ENCODE measurements at places on chromosomes 1 and 21.
A peak's percentile ranks its signal among the peaks of the same experiment; 100 is the strongest.

DNA sequence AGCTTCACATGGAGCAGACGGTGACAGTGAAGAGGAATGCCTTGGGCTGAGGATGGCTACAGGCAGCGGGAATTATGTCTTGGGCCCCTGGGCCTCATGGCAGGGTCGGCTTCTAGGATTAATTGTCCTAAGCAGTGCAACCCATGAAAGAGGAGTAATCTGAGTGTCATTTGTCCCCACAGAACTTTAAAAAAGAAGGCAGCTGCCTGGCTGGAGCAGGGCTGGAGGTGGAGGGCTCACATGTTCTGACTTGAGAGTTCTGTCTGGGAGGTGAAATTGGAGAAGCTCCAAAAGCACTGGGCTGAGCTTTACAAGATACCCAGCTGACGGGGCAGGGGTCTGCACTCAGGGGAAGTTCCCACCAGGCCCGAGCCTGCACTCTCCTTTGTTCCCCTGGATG is 22.6 kb downstream of the CACNA1S start:
- no peak for DNase-seq

DNA sequence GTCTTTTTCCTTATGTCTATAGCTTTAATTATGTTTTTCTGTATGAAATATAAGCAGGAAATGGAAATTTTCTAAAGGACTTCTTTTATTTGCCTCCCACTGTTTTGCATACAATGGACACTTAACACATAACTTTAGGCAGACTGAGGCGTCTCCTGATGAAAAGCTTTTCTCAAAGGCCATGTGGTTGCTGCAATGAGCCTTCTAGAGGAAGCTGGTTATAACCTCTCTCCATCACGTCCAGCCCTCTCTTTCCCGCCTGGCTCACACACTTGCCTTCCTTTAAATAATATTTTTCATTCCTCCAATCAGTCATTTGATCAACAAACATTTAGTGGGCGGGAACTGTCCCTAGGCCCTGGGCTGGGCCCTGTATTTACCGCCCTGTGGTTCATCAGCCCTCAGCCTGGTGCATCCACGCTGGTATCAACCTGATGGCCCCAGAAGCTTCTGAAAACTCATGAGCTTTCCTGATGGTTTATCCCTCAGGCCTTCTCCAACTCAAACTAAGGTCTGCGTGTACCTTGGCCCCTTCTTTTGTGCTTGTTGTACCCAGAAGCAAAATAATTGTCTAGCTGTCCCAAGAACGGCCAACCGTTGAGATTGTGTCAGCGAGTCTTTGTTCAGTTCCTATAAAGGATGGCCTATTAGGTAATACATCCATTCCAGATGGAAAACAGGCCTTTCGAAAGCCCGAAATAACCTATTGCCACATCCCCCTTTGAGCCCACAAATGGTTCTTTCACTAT is 75.3 kb upstream of the LYST start:
- peak; percentile 78 for DNase-seq

DNA sequence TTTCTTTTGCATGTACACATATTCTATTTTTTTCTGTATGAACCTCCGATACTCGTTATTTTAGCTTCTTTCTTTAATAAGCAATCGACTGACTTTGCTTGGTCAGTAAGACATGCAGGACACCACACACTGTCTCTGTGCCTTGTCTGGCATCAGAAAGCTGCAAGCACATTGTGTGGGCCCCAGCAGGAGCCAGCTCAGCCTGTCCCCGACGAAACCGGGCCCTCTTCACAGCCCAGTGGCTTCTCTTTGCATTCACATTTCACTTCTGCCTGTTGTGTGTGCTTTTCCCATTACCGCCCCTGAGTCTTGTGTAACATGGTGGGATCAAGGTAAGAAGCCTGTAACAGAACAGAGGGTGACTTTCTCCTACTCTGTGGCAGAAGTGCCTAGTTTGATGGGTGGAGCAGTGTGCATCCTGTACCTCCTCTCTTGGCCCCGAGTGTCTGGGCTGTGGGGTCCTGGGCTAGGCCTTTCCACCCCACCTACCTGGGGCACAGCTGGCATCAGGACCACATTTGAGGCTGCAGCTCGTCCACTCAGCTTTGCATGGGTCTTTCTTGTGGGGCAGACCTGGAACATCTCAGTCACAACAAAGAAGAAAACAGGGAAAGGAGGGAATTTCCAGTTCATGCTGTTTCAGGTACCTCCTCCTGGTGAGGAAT is 118.9 kb upstream of the COL6A1 start:
- no peak for DNase-seq

- DNase-seq, result no peak
These were observed 69.7 kb downstream of the CYYR1 start for GRCh38 chr21:26503414-26503813.

GRCh38 chr21:24272521-24272938 is 1334.8 kb downstream of the MRPL39 start:
- peak; percentile 73 for DNase-seq

DNA sequence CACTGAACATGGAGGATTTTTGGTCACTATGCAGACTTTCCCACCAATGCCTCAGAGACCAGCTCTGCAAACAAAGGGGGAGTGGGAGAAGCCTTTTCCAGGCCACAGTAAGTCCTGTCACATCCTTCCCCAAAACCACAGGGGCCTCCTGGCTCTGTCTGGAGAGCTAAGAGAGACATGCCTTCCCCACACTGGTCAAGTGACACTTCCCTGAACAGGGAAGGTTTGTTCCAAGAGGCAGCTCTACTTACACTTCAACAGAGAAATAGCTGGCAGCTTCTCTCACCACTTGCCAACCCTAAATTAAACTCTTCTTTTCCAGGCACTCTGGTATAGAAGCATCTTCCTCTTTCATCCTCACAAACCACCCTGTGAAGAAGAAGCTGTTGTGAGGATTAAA is 39.7 kb downstream of the EDN2 start:
- no peak for DNase-seq

DNA sequence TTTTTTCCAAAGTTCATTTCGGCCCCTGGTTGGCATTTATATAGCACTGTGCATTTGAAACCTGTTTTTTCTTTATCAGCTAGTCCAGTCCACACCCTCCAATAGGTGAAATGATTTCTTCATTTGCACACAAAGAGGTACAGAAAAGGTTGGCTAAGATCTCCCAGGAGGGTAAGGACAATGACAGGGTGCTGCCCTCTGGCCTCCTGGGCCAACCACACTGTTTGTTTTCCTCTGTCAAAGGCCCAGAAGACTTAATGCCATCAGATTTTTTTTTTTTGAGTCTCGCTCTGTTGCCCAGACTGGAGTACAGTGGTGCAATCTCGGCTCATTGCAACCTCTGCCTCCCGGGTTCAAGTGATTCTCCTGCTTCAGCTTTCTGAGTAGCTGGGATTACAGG is 70.1 kb upstream of the EFHD2 start:
- DNase-seq, result no peak

DNA sequence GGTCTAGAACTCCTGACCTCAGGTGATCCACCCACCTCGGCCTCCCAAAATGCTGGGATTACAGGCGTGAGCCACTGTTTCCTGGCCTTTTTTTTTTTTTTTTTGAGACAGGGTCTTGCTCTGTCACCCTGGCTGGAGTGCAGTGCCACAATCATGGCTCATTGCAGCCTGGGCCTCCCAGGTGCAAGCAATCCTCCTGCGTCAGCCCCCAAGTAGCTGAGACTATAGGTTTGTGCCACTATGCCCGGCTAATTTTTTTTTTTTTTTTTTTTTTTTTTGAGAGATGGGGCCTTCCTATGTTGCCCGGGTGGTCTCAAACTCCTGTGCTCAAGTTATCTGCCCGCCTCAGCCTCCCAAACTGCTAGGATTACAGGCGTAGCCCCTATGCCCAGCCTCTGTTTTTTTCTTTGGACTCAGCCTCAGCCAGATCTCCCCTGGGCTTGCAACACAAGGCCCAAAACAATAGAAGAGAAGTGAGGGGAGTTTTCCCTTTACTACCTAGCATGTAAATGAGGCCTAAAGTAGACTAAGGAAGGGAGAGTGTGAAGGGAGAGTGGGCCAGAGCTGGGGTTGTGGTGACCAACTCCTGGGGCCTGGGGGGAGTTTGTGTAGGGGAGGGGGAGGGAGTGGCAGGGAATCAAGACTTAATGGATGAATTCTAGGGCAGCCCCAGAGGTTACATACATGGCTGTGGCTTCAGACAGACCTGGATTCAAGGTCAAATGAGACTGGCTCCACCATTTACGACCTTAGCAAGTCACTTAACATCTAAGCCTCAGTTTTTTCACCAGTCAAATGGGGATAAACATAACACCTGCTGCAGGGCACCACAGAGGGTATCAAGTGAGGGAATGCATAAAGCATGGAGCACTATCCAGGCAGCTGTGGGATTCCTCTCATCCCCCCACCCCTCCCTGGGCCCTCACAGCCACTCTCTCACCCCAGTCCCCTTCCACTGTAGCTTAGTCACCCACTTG is 1.6 kb upstream of the CD52 start:
- no peak for DNase-seq

DNA sequence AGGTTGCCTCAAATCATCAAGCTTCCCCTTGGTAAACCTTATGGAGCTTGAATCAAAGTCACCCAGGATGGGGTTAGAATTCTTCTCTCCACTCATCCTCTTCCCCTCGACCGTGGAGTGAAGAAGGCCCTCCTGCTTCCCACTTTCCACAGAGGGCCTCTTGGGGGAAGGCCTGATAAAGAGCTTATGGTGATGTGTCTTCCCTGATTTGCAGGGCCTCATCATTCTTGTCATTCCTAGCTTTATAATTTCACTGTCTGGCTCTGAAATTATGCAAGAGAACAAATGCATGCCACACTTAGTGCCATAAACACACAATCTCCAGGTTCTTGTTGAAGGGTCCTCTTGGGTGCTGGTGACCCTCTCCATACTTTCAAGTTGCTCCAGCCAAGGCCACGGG is 101.2 kb downstream of the HMGB4 start:
- no peak for DNase-seq

DNA sequence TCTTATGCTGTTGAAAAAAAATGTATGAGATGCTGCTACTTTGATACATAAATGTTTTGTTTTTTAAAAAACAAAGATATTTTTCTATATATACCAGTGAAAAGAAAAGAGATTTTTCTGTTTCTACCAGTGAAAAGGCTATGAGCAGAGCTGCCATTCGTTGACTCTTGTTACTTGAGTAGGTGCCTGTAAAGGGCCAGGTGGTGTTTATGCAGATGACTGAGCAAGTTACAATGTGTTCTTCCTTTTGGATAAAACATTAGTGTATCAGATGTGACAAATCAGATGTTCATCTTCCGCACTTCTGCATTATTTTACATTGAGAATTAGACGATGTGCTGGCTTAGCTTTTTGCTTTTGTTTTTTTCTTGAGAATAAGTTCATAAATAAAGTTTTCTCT is 45.4 kb downstream of the BARHL2 start:
- no peak for DNase-seq

GRCh38 chr1:80066060-80066459 is 1059.5 kb upstream of the ADGRL4 start:
- no peak for DNase-seq

- peak; percentile 74 for DNase-seq
These were observed 100.5 kb upstream of the NEK7 start for GRCh38 chr1:198056255-198056654.

DNA sequence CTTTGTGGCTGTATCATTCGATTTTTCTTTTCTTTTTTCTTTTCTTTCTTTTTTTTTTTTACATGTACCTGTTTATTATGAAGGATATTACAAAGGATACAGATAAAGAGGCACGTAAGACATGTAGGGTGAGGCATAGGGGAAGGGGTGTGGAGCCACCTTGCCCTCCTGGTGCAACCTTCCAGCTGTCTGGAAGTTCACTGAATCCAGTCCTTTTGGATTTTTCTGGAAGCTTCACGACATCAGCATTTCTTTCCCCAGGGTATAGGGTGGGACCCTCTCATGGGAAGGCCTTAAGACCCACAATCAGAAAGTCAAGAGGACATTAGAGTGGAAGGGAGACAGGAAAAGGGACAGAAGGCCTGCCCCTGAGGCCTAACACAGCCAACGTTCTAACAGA is 30.1 kb upstream of the TGFBR3 start:
- no peak for DNase-seq

GRCh38 chr1:115644109-115644508 is 2.3 kb downstream of the VANGL1 start:
- DNase-seq, result no peak

DNA sequence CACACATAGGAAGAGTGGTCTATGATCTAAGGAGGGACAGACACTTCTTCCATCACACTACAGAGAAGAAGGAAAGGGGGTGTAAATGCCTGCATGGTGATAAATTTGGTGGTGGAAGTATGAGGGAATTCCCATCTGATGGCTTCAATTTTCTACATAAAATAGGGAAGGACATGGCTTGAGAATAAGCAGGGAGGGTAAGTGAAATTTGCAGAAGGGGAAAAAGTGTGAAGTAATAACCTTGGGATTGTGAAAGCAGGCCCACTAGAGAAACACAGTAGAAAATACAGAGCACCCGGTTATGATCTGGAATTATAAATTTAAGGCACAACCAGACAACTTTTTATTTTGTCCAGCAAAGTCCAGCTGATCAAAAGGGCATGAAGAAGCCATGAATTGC is 22.7 kb upstream of the HIVEP3 start:
- DNase-seq, result no peak

- DNase-seq, result peak; percentile 42
These were observed 639.5 kb downstream of the MATN1 start for GRCh38 chr1:30083800-30084464.

DNA sequence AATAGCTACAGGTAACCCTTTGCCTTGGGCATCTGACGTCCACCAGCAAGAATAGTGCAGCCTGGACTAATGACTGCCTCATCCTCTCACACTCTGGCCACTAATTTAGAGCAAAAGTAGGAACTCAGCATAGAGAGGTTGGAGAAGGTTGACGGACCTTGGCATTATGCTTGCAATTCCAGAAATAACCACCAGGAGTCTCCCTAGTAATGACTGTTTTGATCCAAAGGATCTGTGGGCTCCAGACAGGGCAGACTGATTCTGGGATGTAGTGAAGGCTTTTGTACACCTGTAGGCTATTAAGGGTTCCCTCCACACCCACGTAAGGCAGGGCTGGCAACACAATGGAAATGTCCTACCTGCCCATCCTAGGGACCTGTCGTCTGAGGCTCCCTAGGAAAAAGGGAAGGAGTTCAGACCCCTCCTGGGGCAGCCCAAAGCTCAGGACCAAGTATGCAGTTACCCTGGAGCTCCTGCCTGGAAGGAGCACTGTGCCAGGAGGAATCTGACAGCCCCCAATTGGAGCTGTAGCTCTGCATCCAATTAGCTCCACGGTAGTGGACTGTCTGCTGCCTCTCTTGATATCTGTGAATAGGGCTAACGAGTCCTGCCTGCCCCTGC is 91.0 kb upstream of the TMEM51 start:
- DNase-seq, result peak; percentile 56

- no peak for DNase-seq
These were observed 1.3 kb upstream of the IL19 start for GRCh38 chr1:206769304-206769731.

GRCh38 chr1:248670003-248670402 is 14.7 kb upstream of the OR2T27 start:
- DNase-seq, result peak; percentile 37

DNA sequence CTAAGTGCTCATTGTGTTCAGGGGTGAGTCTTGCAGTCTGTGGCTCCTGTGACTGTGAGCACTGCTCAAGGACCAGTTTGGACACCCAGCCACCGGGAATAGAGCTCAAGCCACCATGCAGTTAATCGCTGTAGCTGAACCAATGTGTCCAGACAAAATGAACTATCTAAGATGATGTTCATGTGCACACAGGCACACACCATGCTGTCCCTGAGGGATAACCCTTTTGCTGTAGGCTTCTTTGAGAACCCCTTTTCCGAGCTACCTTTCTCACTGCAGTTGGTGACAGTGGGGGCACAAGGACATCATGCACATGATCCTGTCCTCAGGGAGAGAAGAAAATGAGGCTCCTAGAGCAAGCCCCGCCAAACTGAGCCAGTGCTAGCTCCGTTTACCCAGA is 50.6 kb upstream of the CTBS start:
- DNase-seq, result no peak

- no peak for DNase-seq
These were observed 22.0 kb upstream of the PRDM15 start for GRCh38 chr21:41901099-41901498.

GRCh38 chr21:45865106-45865835 is 116.3 kb upstream of the COL6A1 start:
- no peak for DNase-seq
